ENCODE measurements at places on chromosomes 13 and 19.

DNA sequence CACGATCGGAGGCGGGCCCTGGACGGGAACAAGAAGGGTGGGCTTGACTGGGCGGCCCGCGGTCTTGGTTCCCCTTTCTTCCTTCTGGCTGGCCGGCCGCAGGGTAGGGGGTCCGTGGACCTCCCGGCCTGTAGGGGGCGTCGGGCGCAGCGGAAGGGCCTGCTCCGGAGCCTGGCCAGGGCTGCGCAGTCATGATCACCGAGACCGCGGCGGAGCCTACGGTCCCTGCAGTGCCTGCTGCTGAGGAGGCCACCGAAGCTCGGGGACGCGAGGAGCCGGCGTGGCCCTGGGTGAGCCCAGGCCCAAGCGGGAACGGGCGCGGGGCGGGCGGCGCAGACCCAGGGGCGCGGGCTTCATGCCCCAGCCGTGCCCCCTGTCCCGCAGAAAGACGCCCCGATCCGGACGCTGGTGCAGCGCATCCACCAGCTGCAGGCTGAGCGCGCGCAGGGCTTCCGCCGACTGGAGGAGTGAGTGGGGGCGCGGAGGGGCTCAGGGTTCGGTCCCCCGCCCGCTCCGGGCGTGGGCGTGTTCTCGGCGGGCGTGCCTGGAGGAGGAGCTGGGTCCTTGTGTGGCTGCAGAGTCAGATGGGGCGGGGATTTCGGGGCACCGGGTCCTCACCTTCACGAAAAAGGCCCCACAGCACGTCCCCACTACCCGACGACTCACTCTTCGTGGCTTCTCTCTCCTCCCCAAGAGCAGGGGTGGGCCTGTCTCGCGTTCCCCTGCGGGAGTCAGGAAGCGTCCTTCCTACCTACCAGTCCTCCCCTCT, at the start of gene REX1BD:
TSS of gene REX1BD (plus strand) at position 188 of the 769 bp plus-strand sequence. CDS start at position 192, 4 bp downstream.
- peak; percentile 75 for DNase-seq

DNA sequence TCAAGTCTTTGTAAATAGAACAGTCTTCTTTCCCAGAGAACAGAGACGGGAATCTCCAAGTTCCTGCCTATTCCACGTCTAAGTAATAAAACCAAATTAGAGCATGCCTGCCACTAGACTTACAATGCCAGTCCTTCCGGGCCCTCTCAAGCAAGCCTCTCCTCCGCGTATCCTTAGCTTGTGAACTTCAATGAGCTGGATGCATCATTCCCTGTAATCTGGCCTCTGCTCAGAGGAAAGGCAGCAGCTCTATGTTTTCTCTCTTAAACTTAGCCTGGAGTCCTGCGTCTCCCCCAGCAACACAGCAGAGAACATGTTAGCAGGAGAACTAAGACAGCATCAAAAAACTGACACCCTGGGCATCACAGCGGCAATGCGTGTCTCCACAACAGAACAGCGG, 8.2 kb downstream of the NALCN start:
- no peak for DNase-seq

- DNase-seq = no peak
Measured at GRCh38 chr13:65330691-65331090, 1899.4 kb downstream of the PCDH9 start.

DNA sequence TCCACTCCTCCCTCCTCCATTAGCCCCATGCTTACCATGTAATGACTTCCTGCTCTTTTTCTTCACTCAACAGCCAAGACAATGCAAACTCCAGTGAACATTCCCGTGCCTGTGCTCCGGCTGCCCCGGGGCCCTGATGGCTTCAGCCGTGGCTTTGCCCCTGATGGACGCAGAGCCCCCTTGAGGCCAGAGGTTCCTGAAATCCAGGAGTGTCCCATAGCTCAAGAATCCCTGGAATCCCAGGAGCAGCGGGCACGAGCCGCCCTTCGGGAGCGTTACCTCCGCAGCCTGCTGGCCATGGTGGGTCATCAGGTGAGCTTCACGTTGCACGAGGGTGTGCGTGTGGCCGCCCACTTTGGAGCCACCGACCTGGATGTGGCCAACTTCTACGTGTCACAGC, 2.9 kb upstream of the PPP1R37 start:
- DNase-seq = no peak

- DNase-seq = no peak
Measured at GRCh38 chr19:3503036-3503572, 2.6 kb upstream of the DOHH start.

GRCh38 chr13:50291611-50292010, 276.4 kb downstream of the KCNRG start:
- DNase-seq = no peak

DNA sequence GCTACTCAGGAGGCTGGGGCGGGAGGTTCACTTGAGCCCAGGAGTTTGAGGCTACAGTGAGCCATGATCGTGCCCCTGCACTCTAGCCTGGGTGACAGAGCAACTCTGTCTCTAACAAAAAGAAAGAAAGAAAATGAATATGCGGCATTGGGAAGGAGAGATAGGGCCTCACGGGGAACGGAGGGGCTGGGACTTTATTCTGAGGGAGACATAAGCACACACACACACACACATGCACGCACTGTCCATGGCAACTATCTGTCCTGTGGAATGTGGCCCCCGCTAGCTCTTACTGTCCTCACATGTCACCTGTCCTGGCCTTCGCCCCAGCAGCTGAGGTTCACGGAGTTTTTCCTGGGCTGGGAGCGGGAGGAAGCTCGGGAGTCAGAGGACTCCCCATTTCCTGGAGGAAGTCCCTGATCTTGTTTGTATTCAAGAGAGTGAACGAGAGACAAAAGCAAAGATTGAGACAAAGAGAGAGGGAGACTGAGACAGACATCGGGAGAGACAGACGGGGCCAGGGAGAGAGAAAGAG, 654 bp downstream of the STAP2 start:
- DNase-seq = no peak

- no peak for DNase-seq
Measured at GRCh38 chr13:93789058-93789457, 562.5 kb downstream of the GPC6 start.

GRCh38 chr19:3162418-3163229, 15.9 kb upstream of the S1PR4 start:
- no peak for DNase-seq

DNA sequence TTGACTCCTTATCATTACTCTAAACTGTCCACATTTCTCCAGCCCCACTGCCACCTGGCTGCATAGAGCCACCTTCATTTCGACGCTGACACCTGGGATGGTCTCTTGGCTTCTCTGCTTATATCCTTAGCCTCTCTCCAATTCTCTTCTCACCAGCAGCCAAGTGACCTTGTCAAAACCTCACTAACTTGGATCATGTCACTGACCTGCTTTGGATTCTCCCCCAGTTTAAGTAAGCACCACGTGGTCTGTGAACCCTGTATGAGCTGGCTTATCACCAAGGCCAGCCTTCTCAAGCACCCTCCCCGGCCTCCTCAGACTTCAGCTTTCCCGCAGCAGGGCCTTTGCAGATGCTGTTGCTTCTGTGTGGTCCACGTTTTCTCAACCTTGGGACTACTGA, 12.3 kb upstream of the GGACT start:
- no peak for DNase-seq

- no peak for DNase-seq
Measured at GRCh38 chr13:107088061-107088460, 520.1 kb upstream of the ARGLU1 start.

GRCh38 chr13:113581871-113582270, 2.7 kb upstream of the TFDP1 start:
- no peak for DNase-seq

DNA sequence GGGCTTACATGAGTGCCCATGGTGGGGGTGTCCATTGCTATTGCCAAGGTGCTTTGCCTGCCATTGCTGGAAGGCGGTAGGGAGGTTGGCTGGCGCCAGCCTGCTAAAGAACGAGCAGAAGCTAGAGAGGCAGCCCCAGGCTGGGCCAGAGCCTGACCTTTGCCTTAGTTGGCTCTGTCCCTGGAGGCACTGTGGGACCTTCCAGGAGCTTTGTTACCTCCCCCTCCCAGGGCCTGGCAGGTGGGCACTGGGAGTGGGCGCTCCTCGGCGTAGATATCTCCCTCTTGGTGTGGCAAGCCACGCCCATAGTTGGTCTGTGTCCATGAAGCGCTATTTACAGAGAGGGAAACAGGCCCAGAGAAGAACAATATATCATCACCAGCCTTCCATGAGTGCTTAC, 2.3 kb upstream of the SLC25A42 start:
- DNase-seq = no peak

DNA sequence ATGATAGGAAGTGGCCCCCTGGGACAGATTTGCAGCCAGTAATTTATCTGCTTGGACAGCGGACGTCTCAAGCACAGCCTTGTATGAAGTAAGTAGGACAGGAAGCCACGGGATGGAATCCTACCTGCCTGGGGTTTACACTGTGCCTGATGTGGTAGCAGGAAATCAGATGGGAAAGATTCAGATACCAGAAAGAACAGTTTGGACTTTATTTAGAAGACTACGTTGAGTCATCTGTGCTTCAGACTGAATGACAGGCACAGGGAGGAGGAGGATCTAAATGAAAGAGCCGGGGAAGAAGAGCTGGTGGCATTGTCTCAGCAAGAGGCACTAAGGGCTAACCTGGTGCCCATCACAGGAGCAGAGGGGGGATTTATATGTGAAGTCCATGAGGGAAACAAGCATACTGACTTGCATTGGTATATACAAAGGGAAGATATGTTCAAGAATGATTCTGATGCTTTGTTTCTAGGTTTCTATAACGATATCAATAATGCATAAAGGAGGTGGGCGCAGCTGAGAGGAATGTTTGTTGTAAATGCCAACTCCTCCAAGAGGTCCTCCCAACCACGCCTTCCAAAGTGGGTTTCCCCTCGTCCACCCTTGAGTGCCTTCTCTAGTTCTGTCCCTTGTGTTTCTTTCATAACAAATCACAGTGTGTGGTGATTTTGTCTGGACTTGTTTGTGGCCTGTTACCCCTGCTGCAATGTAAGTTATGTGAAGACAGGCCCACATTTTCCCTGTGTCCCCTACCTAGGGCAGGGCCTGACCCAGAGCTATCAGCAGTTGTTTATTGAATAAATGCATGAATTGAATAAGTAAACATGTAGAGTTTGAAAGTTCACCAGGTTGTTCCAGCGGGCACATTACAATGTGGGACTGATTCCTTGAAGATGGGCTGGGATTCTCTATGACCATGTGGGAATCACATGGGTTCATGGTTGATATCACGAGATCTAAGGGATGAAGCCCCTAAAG, 328.4 kb downstream of the SLC7A1 start:
- DNase-seq = no peak

DNA sequence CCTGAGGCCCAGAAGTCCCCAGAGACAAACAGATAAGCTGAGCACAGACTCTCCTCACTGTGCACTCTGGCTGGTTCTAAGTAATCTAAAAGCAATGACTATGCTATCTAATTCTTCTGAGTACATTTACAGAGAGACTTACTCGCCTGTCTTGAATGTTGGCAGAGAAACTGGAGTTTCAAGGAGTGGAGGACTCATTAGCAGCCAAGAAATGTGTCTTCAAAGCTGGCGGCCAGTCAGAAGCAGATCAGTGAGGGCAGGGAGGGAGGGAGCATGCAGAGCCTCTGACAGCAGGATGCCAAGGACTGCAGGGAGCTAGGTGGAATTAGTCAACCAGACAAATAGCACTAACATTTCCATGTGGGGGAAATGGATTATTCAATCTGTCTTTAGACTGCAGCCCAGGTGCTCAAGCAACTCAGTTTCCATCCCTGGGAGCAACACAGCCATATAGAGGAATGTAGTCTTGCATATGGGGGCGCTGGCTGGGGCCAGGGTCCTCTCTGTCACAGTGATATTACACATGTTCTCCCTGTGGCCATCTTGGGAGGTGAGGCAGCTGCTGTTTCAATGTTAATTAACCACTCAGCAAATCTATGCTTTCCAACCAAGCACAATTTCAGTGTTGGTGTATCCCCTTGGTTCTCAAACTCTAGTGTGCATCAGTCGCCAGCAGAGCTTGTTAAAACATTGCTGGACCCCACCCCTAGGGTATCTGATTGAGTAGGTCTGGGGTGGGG, 97.9 kb downstream of the CCNA1 start:
- no peak for DNase-seq

GRCh38 chr19:42121656-42122069, 10.6 kb downstream of the POU2F2 start:
- DNase-seq = peak; percentile 77

- DNase-seq = no peak
Measured at GRCh38 chr19:13684021-13684420, 80.3 kb upstream of the MRI1 start.

DNA sequence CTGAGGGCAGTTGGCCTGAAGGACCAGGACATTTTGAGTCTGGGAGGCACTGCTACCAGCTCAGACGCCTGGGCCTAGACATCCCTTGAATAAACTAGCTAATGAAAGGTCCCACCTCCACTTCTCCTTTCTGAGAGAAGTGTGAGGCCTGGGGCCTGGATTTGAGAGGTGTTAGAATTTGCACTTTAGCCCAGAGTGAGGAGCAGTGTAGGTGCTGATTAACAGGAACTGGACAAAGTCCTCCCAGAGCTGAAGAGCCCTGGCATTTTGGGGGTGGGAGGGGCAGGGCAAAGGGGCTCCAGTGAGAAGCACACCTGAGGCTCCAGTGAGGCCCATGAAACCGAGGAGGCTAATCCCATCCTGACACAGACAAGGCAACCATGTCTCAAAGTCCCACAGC, 15.2 kb upstream of the SLC1A5 start:
- DNase-seq = no peak

GRCh38 chr13:89763005-89763404, 1584.5 kb upstream of the MIR17HG start:
- DNase-seq = no peak

DNA sequence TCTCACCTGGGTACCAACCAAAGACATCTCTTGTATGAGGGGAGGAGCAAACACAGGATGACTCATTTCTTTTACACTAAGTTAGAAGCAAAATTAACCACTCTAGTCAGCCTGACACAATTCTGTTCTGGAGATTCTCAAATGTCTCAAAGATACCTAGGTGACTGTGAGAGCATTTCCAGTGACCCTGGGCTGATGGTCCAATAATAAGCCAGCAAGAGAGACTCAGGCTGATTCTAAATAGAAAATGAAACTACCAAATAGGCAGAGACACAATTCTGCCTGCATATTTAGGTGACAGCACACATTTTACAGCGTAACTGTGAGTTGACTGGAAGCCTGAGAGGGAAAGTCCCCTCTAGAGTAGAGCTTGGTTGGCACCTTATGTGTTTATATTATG, 16.3 kb downstream of the ZNF91 start:
- DNase-seq = no peak

- DNase-seq = peak; percentile 2
Measured at GRCh38 chr13:21849323-21849722, 178.4 kb downstream of the FGF9 start.

DNA sequence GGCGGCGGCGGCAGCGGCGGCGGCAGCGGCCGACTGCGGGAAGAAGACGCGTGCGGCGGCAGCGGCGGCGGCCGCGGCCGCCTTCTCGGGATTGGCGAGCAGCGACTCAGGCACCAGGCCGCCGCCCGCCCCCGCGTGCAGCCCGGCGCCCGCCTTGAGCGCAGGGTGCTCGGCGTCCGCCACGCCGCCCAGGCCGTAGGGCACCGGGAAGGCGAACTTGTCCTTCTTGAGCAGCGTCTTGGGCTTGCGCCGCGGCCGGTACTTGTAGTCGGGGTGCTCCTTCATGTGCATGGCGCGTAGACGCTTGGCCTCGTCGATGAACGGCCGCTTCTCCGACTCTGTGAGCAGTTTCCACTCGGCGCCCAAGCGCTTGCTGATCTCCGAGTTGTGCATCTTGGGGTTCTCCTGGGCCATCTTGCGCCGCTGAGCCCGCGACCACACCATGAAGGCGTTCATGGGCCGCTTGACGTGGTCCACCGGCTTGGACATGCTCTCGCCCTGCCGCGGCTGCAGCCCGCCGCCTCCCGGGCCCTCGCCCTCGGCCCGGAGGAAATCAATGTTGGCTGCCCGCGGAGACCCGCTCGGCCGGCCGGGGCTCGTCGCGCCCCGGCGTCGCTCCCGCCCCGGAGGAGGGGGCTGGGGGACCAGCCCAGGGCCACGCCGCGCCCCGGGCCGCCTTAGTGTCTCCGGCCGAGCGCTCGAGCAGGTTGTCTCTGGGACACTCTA, 621 bp downstream of the SOX21 start:
- no peak for DNase-seq
